ENCODE measurements at places on chromosomes 2 and 18. TPM values are rescaled to one million over a fixed set of nuclear protein-coding genes. Genes with fewer than 3 reads are reported as not detected.

- no peak for DNase-seq
Observed at GRCh38 chr2:41495050-41495449, 552.8 kb upstream of the PKDCC start.

DNA sequence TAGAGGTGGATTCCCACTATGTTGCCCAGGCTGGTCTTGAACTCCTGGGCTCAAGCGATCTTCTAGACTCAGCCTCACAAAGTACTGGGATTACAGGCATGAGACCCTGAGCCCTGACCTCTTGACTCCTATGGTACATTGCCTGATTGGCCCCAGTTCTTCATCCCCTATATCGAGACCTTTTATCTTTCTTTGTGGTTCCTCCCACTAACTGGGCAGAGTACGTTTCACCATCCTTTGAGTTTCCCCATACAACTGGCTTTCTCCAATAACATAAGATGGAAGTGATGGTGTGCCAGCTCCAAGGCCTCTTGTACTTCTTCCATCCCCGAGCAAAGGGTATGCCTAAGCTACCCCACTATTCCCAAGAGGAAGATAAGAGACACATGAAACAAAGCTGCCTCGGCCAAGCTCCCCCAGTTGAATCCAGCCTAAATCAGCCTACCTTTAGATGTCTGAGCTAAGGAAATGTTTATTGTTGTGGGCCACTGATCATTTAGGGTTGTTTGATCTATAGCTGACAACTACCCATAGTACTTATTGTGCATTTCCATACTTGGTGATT lies 8.3 kb upstream of the TMEM247 start:
- DNase-seq, result no peak

GRCh38 chr2:67130531-67131256 lies 266.4 kb upstream of the ETAA1 start:
- DNase-seq, result peak; percentile 43

UPP2 gene
- total RNA-seq, result not detected

DNA sequence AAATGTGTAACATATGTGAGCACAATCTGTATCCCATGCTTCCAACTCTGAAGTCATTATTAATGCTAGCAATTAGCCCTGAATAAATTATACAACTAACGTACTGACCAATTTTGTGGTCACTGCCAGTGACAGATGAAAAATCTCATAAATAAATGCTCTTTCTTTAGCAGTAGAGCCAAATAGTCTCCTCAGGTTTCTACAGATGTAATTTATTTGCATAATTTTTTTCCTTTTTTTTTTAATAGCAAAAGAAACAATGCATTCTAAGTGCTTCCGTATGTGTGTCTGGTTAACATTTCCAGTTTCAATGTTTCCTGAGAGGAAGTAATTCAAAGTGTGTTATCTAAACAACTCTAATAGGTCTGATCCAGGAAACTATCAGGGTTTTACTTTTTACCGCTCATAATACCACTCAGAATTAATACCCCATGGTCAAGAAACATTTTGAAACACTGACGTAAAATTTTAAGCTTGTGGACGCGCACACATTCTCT lies 108.4 kb downstream of the MEP1B start:
- DNase-seq, result no peak

DNA sequence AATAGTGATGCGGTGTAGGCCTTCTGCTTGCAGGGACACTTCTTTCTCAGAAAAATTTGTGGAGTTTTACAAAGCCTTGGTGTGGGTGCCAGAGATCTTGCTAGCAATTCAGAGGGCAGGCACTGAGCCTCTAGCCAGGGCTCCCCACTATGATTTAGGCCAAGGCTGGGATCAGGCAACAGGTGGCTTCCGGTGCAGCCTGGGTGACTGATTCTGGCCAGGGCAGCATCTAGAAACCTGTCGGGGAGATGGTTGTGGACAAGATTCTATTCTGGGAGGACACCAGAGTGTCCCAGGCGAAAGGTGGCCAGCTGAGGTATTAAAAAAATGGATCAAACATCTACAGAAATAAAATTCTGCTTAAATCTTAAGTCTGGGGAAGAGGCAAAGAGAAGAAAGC lies 21.5 kb upstream of the TNP1 start:
- no peak for DNase-seq

- DNase-seq, result peak; percentile 32
Observed at GRCh38 chr2:65071499-65072180, 15.4 kb downstream of the CEP68 start.

DNA sequence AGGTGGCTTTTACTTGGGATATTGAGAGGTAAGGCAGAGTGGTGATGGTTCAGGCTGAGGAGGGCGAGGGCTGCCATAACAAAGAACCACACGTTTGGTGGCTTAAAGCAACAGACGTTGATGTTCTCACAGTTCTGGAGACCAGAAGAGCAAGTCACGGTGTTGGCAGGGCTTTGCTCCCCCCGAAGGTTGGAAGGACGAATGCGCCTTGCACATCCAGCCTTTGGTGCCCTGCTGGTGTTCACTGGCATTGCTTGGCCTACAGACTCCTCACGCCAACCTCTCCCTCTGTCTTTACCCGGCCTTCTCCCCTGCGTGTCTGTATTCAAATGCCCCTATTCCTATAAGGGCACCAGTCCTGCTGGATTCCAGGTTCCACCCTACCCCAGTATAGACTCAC lies 125.4 kb downstream of the TPO start:
- peak; percentile 21 for DNase-seq

GRCh38 chr18:44682201-44682870 lies 1.6 kb downstream of the SETBP1 start:
- peak; percentile 38 for DNase-seq

UBXN2A gene
- total RNA-seq, result 19.1 TPM

DNA sequence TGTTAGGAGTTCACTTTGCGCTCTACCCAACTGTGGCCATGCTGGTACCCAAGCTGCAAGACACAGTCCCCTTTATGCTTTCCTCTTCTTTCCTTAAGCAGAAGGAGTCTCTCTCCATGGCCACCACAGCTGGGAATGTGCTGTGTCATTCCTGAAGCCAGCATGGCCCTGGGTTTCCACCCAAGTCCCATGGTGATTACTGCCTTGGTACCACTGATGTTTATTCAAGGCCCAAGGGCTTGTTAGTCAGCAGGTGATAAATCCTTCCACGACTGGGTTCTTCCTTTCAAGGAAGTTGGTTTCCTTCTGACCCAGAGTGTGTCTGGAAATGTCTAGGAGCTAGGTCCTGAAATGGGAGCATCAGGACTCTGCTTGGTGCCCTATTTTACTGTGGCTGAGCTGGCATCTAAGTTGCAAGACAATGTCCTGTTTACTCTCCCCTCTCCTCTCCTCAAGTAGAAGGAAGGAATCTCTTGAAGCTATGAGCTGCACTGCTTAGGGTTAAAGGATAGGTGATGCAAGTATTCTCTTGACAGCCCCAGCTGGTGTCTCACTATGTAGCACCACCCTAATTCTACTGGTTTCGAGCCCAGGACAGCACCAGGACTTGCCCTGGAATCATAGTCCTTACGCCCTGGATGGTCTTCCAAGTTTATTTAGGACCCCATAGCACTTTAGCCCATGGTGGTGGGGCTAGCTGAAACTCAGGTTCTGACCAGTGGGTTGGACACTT lies 18.7 kb upstream of the NUP35 start:
- no peak for DNase-seq

GRCh38 chr2:167240671-167241070 lies 352.4 kb downstream of the XIRP2 start:
- DNase-seq, result no peak

SLC9A4 gene
- not detected for total RNA-seq

RBKS gene
- total RNA-seq, result 4.1 TPM

GRCh38 chr18:57210107-57210715 lies 63.3 kb downstream of the BOD1L2 start:
- peak; percentile 30 for DNase-seq

GRCh38 chr2:180125245-180125962 lies 118.3 kb upstream of the CWC22 start:
- peak; percentile 89 for DNase-seq
